Cardiac muscle cell (in vitro differentiated cells and primary cell): ENCODE measurements at places on chromosomes 7 and 10.

DNA sequence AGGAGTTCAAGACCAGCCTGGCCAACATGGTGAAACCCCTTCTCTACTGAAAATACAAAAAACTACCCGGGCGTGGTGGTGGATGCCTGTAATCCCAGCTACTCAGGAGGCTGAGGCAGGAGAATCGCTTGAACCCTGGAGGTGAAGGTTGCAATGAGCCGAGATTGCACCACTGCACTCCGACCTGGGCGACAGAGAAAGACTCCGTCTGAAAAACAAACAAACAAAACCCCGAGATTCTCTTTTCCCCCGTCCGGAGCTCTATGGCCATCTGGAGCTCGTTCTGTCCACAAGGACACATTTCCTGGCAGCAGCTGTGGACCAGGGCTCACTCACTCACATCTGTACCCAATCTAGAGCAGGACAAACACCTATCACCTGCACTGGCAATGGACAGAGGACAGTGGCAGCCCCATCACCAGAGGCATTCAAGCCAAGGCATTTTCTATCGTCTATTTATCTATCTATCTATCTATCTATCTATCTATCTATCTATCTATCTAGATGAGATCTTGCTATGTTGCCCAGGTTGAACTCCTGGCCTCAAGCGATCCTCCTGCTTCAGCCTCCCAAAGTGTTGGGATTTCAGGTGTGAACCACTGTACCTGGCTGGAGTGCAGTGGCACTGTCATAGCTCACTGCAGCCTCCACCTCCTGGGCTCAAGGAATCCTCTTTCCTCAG is 167.1 kb upstream of the TNRC18 start:
- H3K27me3 ChIP-seq: no peaks in the 10 kb centered on the region
- H3K4me1 ChIP-seq: peaks cover 12% of the 10 kb centered on the region
- DNase-seq: no peak
- no peak overlapping the region for H3K4me3 ChIP-seq

GRCh38 chr10:71873582-71874211 is 22.6 kb upstream of the PSAP start:
- no peak for DNase-seq
- no peaks in the 10 kb centered on the region for H3K4me1 ChIP-seq
- no peak overlapping the region for H3K27ac ChIP-seq
- H3K27me3 ChIP-seq: no peaks in the 10 kb centered on the region
- H3K4me3 ChIP-seq: no peak overlapping the region

- peaks cover 18% of the 10 kb centered on the region for H3K36me3 ChIP-seq
- no peak overlapping the region for H3K4me3 ChIP-seq
- no peak for DNase-seq
- H3K4me1 ChIP-seq: no peaks in the 10 kb centered on the region
- peak overlapping the region; percentile 28 for H3K27ac ChIP-seq
- H3K27me3 ChIP-seq: no peaks in the 10 kb centered on the region
These were observed 24.8 kb downstream of the DPCD start for GRCh38 chr10:101612872-101613271.

GRCh38 chr10:80461208-80462183 is 7.4 kb downstream of the TSPAN14 start:
- peaks cover 76% of the 10 kb centered on the region for H3K4me1 ChIP-seq
- H3K27ac ChIP-seq: peak overlapping the region; percentile 80
- no peaks in the 10 kb centered on the region for H3K36me3 ChIP-seq
- no peak overlapping the region for H3K4me3 ChIP-seq

- H3K4me1 ChIP-seq: no peaks in the 10 kb centered on the region
- no peak overlapping the region for H3K4me3 ChIP-seq
- DNase-seq: no peak
- H3K36me3 ChIP-seq: no peaks in the 10 kb centered on the region
- H3K27ac ChIP-seq: no peak overlapping the region
- no peaks in the 10 kb centered on the region for H3K27me3 ChIP-seq
These were observed 19.3 kb downstream of the ZRANB1 start for GRCh38 chr10:124961248-124961570.

- no peak overlapping the region for H3K27ac ChIP-seq
- no peaks in the 10 kb centered on the region for H3K4me1 ChIP-seq
- no peaks in the 10 kb centered on the region for H3K27me3 ChIP-seq
- no peaks in the 10 kb centered on the region for H3K36me3 ChIP-seq
These were observed 191.9 kb downstream of the RPS24 start for GRCh38 chr10:78225594-78225993.

DNA sequence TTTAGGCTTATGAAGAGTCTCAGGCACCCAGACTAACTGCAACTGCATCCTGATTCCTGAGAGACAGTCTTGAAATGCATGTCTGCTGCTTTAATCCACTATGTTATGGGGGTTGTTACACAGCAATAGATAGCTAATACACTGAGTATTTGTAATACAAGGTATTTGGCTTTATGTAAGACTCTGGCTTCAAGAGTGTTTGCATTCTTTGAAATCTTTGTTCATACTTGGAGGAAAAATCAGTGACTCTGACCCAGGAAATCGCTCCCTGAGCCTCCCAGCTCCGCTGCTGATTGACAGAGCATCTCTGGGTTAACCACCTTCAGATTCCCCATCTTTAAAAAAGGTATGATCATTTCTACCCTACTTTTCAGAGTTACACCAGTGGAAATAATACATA is 133.9 kb downstream of the MTPAP start:
- no peak overlapping the region for H3K27ac ChIP-seq
- DNase-seq: no peak
- H3K27me3 ChIP-seq: no peaks in the 10 kb centered on the region
- no peaks in the 10 kb centered on the region for H3K36me3 ChIP-seq
- H3K4me3 ChIP-seq: no peak overlapping the region

DNA sequence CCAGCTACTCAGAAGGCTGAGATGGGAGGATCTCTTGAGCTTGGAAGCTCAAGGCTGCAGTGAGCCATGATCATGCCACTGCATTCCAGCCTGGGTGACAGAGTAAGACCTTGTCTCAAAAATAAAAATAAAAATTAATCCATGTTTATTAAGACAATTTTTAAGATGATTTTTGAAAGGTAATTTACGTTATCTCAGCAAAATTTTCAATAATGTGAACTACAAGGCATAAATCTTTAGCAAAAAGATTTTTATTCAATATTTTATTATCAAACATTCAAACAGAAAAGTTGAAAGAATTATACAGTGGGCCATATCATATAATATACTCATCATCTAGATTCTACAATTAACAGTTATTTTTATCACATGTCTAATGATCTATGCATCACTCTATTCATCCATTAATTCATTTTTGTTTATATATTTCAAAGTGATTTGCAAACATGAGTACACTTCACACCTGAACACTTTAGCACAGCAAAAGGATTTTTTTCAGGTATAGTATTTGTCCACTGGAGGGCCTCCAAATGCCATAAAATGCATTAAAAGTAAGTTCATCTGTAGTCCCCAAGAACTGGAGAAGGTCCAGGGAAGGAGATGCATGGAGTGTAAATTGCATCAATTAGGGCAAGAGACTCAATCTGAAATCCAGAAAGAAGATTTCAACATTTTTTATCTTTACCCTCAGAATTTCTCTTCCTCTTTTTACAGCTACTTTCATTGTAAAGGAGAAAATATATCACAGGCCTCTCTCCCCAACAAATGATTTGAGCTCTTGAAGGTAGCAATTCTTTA is 38.6 kb upstream of the RSBN1L start:
- H3K36me3 ChIP-seq: no peaks in the 10 kb centered on the region
- DNase-seq: peak; percentile 57

DNA sequence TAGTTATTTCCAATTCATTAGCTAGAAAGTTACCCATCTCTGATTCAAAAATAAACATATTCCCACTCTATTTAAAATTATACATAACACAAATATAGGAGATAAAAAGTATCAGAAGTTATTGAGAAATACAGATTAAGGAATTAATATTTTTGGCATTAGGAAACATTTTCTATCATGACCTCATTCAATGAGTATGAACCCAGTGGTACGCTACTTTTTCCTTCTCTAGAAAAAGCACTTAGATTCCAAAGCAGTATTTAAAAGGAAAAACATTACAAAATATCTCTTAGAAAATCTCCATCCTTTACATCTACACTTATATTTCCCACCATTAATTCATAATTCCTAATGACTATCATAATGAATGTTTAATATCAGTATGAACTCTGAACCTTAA is 240.6 kb upstream of the GNAI1 start:
- H3K4me3 ChIP-seq: no peak overlapping the region
- H3K27ac ChIP-seq: no peak overlapping the region
- H3K27me3 ChIP-seq: no peaks in the 10 kb centered on the region
- DNase-seq: no peak
- H3K4me1 ChIP-seq: no peaks in the 10 kb centered on the region

GRCh38 chr7:43113622-43114457 is 1.4 kb downstream of the HECW1 start:
- no peaks in the 10 kb centered on the region for H3K36me3 ChIP-seq
- peak overlapping the region; percentile 46 for H3K4me3 ChIP-seq
- H3K27me3 ChIP-seq: peaks cover 96% of the 10 kb centered on the region
- no peak for DNase-seq
- H3K4me1 ChIP-seq: no peaks in the 10 kb centered on the region
- H3K27ac ChIP-seq: no peak overlapping the region

- H3K36me3 ChIP-seq: no peaks in the 10 kb centered on the region
- H3K27ac ChIP-seq: no peak overlapping the region
- H3K27me3 ChIP-seq: peaks cover 100% of the 10 kb centered on the region
- no peaks in the 10 kb centered on the region for H3K4me1 ChIP-seq
These were observed 8.2 kb downstream of the EMX2 start for GRCh38 chr10:117550599-117551329.

GRCh38 chr10:102713814-102714620 is at the start of gene ARL3:
TSS of gene ARL3 (minus strand) at chr10:102714397. CDS start at chr10:102714275, 122 bp downstream.
- no peaks in the 10 kb centered on the region for H3K36me3 ChIP-seq
- peak; percentile 99 for DNase-seq

GRCh38 chr7:34939175-34939574 is 98.1 kb downstream of the DPY19L1 start:
- H3K4me3 ChIP-seq: no peak overlapping the region
- H3K27ac ChIP-seq: no peak overlapping the region
- H3K36me3 ChIP-seq: peaks cover 5% of the 10 kb centered on the region
- no peaks in the 10 kb centered on the region for H3K4me1 ChIP-seq

DNA sequence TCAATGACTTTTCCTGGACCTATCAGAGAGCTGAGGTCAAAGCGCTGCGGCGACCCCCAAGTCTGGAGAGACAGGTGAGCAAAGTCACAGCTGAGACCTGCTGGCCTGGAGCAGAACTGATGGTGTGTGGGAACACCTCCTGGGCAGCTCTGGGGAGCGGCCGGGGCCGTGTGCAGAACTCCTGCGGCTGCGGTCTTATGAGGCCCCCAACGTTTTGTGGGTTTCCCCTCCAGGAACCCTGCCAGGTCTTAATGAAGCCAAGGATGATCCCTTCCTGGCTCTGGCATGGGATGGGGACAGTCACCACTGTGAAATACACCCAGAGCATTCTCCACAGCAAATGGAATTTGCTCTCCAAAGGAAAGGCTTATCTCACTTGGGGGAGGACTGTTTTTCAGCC is 26.1 kb downstream of the DPYSL4 start:
- no peaks in the 10 kb centered on the region for H3K36me3 ChIP-seq
- H3K4me3 ChIP-seq: no peak overlapping the region
- no peak overlapping the region for H3K27ac ChIP-seq

DNA sequence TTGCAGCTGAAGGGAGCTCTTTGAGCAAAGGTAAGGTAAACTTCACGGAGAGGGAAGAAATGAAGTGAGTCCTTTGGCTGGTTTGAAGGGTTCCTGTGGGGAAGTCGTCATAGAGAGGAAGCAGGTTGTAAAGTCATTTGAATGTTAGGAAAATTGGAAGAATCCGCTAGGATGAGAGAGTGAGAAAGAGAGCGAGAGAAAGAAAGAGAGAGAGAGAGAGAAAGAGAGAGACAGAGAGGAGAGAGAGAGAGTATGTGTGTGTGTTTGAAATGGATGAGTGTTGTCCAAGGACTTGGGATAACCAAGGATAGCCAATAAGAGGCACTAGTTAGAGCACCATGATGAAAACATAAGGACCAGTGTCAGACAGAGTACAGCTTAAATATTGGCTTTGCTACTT is 43.1 kb downstream of the FEZF1 start:
- H3K4me1 ChIP-seq: no peaks in the 10 kb centered on the region
- no peak overlapping the region for H3K4me3 ChIP-seq
- H3K27ac ChIP-seq: no peak overlapping the region
- H3K36me3 ChIP-seq: no peaks in the 10 kb centered on the region
- DNase-seq: no peak
- H3K27me3 ChIP-seq: peaks cover 85% of the 10 kb centered on the region
